Renal pelvis (tissue), 12 donors: ENCODE measurements at places on chromosomes 16 and 17. TPM values are rescaled to one million over a fixed set of nuclear protein-coding genes. Genes with fewer than 3 reads are reported as not detected.

The MYH13 gene
- polyA plus RNA-seq = 0.20 TPM

The HOXB4 gene
- polyA plus RNA-seq = 22.9 TPM

The PPY gene
- 0.19 TPM for polyA plus RNA-seq

The CCL14 gene
- polyA plus RNA-seq = 22.1 TPM

The DGKE gene
- polyA plus RNA-seq = 7.0 TPM

The PSMB10 gene
- 28.2 TPM for polyA plus RNA-seq

The TAT gene
- polyA plus RNA-seq = 0.03 TPM

The GINS2 gene
- 20.2 TPM for polyA plus RNA-seq

The SLC13A2 gene
- 16.9 TPM for polyA plus RNA-seq

The SSTR5 gene
- polyA plus RNA-seq = 0.17 TPM

The DBNDD1 gene
- 15.2 TPM for polyA plus RNA-seq

The PLCD3 gene
- 27.4 TPM for polyA plus RNA-seq
